COLO829 (cell line): ENCODE measurements at places on chromosomes 3 and 15.
A peak's percentile ranks its signal among the peaks of the same experiment; 100 is the strongest.

DNA sequence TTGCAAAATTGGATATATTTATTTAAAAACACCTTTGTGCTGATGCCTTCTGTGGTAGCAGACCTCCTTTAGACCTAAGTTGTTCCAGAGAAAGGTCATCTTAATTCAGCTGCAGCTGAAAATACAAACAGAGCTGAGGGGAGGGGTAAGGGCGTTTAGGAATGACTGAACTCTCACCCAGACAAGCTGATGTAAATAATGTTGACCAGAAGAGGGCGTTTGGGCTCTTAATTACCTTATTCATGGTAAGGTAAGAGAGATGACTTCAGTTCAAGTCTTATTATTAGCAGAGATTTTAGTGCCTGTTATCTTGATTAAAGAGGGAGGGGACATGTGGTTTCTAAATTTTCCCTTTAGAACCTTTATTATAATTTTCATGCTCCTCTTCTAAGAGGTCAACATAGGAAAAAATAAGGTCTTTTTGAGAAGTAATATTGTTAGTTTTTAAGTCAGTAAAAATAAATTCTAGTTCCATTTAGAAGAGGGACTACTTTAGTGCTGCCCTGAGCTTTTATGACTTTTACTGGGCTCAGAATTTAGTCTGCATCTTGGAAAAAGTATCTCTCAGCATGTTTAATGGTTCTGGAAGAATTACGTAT lies 46.3 kb downstream of the GPR171 start:
- DNase-seq, result peak; percentile 76

- DNase-seq, result no peak
These were observed 212.1 kb downstream of the ROBO1 start for GRCh38 chr3:79555655-79556054.

GRCh38 chr3:106317141-106318055 lies 448.6 kb upstream of the CBLB start:
- no peak for DNase-seq

DNA sequence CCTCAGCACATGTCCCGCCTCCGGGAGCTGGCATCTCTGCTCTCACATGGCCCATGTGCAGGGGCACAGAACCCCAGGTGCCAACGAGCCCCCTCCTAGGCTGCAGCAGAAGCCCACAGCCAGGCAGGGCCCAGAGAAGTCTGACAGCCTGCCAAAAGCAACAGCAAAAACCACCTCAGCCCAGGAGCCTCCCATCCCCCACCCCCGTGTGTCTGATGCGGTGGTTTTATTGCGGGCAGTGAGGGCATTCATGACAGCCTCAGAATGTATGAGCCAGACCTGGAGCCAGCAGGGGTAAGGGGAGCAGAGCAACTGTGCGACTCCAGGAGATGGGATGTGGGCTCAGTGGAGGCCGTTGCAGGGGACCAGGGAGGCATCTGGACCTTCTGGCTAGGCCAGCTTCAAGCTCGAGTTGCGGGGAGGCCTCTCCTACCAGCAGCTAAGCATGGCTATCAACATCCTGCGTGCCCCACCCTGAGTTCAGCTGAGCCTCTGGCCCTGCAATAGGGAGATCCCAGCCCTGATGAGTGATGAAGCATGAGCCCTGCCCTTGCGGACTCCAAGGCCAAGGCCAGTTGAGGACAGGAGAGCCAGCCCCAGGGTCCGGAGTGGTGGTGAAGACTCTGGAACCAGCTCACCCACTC lies 52.5 kb downstream of the CYP11A1 start:
- no peak for DNase-seq

DNA sequence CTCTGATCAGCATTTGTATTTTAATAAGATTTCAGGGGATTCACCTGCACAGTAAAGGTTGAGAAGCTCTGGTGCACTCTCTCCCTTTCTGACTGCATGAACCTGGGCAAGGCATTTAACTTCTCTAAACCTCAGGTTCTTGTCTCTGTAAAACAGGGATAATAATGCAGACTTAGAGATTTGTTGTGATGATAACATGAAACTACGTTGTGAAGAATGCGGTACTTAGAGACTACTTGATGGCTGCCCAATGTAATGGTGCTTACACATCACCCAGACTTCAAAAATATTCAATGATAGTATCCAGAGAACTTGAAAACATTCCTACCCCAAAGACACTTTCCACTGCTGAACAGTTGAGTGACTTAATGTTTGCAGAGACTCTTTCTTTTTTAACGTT lies 19.8 kb upstream of the TNFSF10 start:
- DNase-seq, result no peak

GRCh38 chr3:19947549-19948225 lies 790 bp downstream of the RAB5A start:
- no peak for DNase-seq

DNA sequence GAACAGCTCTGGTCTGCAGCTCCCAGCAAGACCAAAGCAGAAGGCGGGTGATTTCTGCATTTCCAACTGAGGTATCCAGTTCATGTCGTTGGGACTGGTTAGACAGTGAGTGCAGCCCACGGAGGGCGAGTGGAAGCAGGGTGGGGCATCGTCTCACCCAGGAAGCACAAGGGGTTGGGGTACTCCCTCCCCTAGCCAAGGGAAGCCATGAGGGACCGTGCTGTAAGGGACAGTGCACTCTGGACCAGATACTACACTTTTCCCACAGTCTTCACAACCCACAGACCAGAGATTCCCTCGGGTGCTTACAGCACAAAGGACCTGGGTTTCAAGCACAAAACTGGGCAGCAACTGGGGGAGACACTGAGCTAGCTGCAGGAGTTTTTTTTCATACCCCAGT lies 8.5 kb upstream of the SLC25A36 start:
- DNase-seq, result no peak

DNA sequence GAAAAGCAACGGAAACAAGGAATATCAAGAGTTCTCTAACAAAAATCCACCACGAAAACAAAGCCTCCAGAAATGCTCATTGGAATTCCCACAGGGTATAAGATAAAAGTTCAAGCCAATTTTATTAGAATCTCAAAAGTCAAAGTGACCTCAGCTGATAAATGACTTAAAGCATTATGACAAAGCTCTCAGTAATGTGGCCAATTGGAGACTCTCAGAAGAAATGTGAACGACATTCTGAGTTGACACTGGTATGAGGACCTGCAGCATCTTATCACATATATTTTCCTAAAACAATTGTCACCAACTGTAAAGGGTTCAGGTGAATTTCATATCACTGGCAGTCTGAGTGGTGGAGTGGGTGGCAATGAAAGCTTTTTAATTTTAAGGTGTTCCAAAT lies 199.1 kb downstream of the FOXP1 start:
- DNase-seq, result no peak

GRCh38 chr3:99910752-99911290 lies 93.2 kb downstream of the CMSS1 start:
- no peak for DNase-seq

- no peak for DNase-seq
These were observed 339.7 kb downstream of the IL5RA start for GRCh38 chr3:2770451-2770850.

DNA sequence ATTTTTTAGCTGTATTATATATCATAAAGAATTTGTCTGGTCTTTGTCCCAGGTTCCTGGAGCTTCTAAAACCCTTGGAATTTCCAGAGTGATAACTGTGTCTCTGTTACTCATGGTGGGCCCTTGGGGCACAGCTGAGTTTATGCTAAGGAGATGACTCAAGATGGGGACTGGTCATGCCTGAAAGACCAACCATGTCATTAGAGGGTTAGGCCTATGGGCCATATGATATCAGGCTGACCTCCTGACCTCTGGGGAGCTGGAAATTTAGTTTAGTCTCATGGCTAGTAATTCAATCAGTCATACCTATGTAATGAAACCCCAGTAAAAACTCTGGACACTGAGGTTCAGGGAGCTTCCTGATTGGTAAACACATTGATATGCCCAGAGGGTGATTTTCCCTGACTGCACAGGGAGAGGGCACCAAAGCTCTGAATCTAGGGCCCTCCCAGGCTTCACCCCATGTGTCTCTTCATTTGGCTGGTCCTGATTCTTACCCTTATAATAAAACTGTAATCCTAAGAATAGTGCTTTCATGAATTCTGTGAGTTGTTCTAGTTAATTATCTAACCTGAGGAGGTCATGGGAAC lies 69.6 kb downstream of the EEFSEC start:
- DNase-seq, result no peak

DNA sequence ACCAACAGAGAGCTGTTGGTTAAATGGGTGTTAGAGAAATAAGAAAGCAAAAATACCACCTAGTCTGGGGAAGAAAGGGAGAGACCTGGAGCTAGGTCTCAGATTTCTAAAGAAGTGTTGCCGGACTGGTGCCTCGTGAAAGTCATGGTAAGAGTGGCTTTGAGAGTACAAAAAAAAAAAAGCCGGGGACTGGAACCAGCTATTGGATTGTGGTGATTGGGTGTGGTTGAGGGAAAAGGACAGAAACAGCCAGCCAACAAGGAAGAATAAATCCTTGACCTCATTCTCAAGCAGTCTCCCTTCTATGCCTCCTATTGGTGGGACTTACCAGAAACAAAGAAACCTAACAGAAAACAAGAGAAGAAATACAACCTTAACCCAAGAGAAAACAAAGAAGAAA lies 346.4 kb upstream of the KCNMB2 start:
- DNase-seq, result no peak
